ENCODE measurements at places on chromosomes 1 and 21.

DNA sequence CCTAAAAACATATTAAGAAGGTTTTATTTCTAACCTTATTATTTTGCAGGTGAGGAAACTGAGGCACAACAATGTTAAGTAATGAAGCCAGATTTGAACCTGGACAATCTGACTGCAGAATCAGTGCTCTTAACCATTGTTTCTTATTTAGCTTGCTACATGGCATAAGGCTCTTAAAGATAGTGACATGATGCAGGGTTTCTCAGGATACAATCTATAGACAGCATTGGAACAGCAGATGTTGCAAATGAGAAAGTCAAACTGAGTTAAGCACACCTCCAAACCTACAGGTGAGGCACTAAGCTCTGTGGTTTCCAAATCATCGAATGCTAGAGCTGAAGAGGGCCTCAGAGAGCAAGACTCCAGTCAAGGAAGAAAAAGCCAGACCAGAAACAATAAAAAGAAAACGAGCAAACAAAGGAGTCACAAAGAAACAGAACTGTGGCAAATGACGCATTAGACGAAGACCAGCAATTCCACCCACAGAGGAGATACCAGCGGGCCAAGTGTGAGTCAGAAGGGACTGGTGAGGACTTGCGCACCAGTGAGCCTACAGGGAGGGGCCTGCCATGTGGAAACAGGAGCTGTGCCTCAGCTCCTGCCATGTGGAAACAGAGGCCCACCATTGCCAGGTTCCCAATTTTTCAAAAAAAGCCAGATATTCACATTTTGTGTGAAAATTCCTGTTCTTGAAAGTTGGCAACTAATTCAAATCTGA is 14.4 kb downstream of the CD58 start:
- peak; percentile 95 for DNase-seq

DNA sequence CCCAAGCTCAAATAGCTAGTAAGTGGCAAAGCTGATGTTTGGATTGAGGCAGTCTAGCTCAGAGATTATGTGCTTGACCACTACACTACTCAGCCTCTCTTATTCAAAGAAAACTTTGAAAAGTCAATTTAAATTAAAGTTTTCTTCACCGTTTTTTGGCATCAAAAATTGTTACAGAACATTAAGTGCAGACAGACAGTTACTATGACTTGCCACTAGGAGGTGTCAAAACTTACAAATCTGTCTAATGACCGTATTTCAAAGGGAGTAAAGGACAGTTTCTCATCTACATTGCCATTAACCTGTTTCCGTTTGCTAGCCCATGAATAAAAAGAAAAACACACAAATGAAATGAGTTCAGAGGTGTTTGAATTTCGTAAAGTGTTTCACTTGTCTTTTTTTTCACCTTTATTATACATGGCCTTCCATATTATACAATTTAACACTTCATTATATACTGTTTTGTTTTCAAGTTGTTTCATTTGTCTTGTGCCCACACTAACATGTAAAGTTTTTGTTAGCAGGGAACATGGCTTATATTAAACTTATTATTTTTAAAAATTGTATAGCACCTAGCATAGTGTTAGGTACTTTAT is 57.4 kb upstream of the MTF2 start:
- DNase-seq = peak; percentile 61

- no peak for DNase-seq
Measured at GRCh38 chr1:26017606-26018005, 4.0 kb upstream of the EXTL1 start.

- no peak for DNase-seq
Measured at GRCh38 chr1:56469640-56470371, 109.6 kb downstream of the PLPP3 start.

- DNase-seq = no peak
Measured at GRCh38 chr1:167109125-167109524, 15.2 kb downstream of the STYXL2 start.

DNA sequence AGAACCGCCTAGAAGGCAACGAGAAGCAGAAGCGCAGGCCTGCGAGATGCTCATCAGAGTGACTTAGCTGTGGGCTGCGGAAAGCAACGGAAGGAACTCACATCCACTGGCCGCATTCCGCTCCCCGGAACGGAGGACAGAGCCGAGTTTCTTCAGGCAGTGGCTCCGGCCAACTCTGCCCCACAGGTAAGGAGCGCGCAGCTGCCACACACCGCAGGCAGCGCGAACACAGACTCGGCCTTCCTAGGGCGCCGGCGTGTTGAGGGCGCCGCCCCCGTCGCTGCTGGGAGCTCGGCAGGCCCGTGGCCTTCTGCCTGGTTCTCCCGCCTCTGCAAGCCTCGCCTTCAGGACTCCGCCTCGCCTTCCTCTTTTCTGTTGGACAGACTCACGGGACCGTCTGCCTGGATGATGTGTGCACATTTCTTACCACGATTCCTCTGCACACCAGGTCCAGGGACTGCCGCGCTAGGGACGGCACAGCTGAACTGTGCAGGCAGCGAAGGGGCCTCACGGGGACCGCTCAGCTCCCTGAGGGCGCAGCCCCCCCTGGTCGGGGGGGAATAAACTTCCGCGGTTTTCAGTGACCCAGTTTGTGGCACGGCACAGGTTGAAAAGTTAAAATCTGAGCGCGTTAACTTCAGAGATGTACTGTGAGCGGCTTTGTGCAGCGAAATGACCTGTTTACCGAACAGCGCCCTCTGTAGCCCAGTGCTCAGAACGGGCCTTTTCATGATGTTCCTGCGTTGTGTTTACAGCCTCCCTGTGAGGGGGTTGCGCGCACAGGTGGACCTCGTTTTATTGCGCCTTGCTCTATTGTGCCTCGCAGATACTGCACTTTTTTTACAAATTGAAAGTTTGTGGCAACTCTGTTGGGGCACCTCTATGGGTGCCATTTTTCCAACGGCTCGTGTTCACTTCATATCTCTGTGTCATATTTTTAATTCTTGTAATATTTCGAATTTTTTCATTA is 15.8 kb downstream of the TCP10L start:
- DNase-seq = peak; percentile 85

GRCh38 chr21:42561762-42562650 is 48.4 kb downstream of the SLC37A1 start:
- no peak for DNase-seq

DNA sequence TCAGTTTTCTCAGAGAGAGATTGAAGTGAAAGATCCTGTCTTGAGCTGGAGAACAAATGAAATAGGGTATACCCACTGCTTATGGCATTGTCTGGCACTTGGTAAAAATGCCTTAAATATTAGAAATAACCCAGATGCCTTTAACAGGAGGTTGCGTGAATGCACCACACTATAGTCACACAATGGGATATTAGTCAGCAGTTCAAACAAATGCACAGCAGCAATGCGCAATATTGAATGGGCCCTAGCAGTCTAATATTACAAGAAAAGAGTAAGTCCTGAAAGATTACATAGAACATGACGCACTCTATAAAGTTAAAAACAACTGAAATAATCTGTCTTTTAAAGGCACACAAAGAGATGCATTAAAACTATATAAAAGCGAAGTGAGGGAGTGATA is 161.1 kb downstream of the EDEM3 start:
- no peak for DNase-seq

DNA sequence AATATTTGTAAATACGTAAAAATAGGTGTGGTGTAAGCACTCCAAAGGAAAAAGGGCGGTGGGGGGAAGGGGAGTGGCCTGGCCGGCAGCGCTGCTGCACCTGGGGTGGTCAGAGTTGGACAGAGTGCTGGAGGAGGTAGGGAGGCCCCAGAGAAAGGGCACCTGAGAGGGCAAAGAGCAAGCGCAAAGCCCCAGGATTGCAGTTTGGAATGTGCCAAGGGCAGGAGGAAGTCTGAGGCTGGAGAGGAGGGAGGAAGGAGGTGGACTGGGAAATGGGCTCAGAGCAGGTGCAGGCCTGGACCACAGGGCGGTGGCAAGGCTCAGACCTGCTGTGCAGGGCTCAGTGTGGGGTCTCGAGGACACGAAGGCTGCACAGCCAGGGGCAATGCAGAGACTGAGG is 30.6 kb downstream of the LDLRAP1 start:
- no peak for DNase-seq

DNA sequence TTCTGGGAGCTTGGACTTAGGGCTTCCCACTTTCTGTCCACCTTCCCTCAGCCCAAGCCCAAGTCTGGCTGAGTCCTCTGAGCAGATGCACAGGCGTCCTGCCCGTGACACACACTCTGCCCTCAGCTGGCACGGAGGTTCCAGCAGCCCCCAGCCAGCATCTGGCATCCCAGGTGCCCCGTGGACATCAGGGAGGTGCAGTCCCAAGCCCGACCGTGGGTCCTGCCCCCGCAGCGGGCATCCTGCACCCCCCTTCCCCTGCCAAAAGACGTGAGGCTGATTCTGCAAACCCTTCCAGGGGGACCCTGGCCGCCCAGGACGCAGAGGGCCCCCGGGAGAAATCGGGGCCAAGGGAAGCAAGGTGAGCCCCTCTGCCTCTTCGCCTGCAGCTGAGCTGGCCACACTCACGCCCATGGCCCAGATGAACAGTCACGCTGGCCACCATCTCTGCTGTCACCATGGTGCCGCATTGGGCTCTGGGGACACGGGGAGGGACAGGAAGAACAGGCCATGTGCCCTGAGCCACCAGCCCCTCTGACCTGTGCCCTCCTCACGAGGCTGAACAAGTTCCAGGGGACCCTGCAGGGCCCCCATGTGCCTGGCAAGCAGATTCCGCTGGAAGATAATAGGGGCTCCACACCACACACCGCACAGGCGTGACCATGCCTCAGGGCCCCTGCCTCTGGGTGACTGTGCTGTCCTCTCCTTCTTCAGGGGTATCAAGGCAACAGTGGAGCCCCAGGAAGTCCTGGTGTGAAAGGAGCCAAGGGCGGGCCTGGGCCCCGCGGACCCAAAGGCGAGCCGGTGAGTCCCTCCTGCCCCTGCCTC is 20.6 kb downstream of the COL6A2 start:
- no peak for DNase-seq

GRCh38 chr1:63773815-63774616 is at the start of gene ROR1:
Gene ROR1 (plus strand): TSS chr1:63774017.
- peak; percentile 70 for DNase-seq

GRCh38 chr1:225768662-225769426 is 8.8 kb upstream of the SRP9 start:
- DNase-seq = no peak

GRCh38 chr1:39566441-39567137 is 10.0 kb downstream of the PABPC4 start:
- no peak for DNase-seq

DNA sequence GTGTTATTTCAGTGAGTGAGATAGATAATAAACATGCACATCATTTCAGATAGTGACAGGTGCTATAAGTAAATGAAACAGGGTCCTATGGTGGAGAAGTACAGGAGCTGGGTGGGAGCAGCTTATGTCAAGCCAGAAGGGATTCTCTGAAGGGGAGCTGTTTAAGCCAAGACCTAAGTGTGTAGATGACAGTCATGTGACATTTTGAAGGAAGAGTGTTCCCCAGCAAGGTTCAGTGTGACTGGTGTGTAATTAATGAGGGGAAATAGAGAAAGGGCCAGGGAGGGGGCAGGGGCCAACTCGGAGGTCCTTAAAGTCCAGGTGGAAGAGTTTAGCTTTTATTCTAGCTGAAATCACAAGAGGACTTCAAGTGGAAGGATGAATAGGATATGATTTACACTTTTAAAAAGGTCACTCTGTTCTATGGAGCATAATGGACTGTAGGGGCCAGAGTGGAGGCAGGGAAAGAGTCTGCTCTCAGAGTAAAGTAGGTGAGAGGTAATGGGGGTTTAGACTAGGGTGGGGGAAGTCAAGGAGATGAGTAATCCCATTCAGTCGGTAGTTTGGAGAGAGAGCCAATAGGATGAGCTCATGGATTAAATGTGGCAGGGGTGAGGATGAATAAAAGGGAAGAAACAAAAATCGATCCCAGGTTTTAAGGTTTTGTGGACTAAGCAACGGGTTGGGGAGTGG is 243.1 kb downstream of the CACNA1E start:
- no peak for DNase-seq

GRCh38 chr1:119011706-119012105 is 23.6 kb upstream of the TBX15 start:
- no peak for DNase-seq

DNA sequence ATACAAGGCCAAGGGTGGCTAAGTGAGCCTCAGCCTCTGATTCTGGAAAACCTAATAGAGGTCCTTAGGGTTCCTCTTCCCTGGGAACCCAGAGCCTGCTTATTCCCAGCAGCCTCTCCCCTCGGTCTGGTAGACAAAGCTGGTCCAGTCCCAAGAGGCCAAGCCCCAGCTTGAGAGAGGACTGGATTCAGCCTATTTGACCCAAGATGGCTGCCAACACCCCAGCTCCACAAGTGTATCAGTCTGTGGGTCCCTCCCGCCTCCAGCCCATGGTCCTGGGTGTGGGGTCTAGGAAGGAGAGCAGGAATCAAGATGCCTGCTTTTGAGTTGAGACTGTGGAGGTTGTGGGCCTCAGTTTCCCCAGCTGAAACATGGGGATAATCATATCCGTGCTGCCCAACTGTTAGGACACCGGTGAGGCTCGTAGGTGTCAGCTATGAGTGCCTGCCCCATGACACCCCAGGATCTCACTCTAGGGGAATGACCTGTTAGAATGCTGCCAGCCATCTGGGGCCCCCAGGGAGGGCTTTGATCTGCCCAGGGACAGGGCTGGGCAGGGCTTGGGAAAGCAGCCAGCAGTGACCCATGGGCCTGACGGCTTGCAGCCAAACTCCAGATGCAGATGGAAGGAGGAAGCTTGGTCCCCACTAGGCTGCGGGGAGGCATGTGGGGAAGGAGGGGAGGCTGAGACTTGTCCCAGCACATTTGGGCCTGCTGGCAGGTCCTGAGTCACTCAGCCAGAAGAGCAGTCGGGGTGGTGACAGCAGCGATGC is 45.4 kb downstream of the NUAK2 start:
- no peak for DNase-seq

GRCh38 chr1:172393354-172393753 is 27.1 kb upstream of the C1orf105 start:
- peak; percentile 43 for DNase-seq

DNA sequence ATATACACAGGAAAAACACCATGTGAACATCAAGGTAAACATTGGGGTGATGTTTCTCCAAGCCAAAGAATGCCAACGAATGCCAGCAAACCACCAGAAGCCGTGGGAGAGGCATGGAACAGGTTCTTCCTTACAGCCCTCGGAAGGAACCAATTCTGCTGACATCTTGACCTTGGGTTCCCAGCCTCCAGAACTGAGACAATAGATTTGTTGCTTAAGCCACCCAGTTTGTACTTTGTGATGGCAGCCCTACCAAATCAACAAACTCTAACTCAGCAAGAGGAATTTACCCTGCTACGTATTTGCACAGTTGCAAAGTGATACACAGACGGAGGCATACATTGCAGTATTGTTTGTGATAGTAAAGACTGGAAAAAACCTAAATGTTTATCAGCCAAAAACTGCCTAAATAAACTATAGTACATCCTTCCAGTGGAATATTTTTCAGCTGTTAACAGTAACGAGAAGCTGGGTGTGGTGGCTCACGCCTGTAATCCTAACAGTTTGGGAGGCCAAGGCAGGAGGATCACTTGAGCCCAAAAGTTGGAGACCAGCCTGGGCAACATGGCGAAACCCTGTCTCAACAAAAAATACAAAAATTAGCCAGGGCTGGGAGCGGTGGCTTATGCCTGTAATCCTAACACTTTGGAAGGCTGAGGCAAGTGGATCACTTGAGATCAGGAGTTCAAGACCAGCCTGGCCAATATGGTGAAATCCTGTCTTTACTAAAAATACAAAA is 12.5 kb upstream of the ZC3H12A start:
- no peak for DNase-seq
